ENCODE measurements at places on chromosomes 5 and 9.

GRCh38 chr5:8184455-8185063 is 315.6 kb downstream of the MTRR start:
- no peak for DNase-seq

GRCh38 chr9:134751622-134752021 is 110.0 kb downstream of the COL5A1 start:
- peak; percentile 94 for DNase-seq

DNA sequence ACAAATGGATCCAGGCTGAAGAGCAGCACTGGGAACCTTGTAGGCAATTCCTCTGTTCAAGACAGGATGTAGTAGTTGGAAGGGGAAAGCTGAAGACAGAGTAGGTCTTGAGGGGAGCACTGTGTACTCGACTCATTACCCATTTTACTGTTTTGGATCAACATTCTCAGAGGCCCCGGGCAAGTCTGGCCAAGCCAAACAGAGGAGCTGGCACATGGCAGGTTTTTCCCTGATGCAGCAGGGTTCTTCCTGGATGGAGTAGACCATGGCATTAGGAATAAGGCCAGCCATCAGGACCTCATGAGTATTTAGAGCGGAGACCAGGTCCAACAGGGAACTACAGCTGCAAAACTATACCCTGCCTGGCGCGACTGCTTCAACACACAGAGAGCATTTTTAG is 4.4 kb downstream of the SVEP1 start:
- DNase-seq: no peak

DNA sequence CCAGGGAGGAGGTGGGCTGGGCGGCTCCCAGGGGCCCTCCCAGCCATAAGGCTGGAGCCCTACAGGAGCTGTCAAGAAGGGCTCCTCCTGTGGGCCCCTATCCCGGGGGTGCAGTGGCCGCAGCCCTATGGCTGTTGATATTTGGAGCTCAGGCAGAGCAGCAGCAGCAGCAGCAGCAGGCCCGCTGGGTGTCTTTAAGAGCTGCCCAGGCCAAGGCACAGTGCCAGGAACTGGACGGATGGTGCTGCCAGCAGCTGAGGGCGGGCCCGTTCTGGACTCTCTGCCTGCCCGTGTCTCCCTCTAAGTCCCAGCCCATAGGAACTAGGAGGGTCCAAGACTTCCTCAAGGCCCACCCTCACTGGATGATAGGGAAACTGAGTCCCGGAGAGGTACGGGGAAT is 3.6 kb downstream of the AK1 start:
- no peak for DNase-seq

GRCh38 chr9:38066197-38066913 is 2.7 kb downstream of the SHB start:
- no peak for DNase-seq

- no peak for DNase-seq
Measured at GRCh38 chr9:130345897-130346385, 80.4 kb downstream of the HMCN2 start.

- no peak for DNase-seq
Measured at GRCh38 chr5:97049175-97049574, 93.2 kb downstream of the LIX1 start.

GRCh38 chr5:107523029-107523680 is 147.6 kb downstream of the EFNA5 start:
- DNase-seq: no peak

DNA sequence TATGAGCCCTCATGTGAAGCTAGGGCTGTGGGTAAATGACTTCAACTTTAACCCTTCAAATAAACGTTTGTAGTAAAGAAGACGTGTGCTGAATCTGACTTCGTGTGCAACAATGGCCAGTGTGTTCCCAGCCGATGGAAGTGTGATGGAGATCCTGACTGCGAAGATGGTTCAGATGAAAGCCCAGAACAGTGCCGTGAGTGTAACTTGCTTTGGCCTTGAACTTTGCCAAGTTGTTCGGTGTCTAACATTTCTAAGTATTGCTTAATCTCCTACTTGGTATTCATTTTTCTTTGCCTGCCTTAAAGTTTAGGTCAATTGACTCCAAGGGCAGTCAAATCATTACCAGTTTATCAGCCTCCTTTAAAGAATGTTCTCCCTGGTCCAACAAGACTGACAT is 18.2 kb downstream of the VLDLR start:
- no peak for DNase-seq

DNA sequence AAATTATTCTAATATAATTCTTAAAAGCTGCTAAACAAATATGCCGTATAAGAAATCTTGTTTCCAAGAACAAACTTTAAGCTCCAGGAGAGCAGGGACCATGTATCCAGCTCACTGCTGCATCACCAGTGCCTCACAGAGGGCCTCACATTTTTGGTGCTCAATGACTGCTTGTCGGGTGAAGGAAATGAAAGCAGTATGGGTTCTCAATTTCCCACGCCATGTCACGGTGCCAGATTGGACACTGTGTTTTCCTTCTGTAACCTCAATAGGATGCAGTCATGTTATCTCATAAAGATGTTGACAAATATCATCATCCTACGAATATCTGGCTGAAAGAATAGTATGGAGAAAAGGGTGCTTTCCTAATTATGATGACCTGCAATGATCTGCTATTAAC is 64.7 kb downstream of the POU5F2 start:
- DNase-seq: no peak

GRCh38 chr5:144002876-144003275 is 167.6 kb downstream of the YIPF5 start:
- no peak for DNase-seq

DNA sequence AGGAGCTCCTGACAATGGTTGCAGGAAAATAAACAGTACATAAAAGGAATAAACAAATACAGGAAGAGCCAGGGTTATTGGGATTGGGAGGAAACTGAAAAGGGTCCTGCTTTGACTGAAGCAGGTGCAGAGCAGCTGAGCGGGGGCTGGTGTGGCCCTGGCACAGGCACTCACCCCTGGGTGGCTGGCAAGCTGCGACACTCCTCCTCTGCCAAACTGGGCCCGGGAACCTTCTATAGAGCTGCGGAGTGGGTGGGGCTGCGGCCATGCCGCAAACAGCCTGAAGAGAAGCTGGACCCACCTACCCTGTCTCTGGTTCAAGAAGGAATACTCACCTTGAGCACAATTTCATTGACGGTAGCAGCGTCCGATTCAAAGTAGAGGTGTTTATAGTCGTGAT is 182.5 kb downstream of the GAPVD1 start:
- no peak for DNase-seq

DNA sequence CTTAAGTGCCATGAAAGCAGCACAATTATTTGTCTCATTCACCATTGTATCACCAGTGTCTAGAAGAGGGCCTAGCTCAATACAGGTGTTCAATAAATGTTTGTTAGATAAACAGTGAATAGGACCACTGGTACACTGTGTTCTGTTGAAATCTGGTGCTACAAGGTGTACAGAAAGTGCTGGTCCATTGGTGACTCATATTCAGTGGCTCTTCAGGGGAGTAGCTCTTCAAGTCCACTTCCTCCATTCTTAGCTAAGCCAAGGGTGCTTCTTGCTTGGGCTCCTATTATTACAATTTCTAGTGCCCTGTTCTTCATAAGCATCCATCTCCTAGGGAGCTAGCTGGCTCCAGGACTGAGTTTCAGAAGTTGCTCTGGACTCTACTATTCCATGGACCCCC is 6.4 kb upstream of the FCHO2 start:
- no peak for DNase-seq

DNA sequence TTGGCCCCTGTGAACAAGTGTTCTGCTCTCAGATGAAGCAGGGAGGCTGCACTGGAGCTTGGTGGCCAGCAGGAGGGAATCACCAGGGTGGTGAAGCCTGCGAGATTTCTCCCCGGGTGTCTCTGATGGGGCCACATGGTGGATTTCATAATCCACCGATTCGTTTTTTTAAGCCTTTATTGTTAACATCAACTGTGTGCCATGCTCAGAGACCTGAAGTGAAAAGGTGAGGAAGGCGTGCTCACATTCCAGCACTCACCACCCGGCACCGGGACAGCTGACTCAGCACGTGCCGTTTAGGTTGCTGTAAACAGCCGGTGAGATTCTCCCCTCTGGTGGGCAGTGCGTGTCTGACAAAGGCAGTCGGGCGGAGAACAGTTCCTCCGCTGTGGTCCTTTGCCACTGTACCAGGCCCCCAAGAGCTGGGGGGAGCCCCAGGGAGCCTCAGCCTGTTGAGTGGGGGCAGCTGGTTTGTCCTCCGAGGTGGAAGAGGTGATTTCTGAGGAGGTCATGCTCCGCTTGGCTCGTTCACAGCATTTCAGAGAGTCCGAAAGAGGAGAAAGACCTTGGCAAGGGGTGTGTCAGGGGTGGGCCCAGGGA is 12.7 kb upstream of the AHRR start:
- no peak for DNase-seq

- DNase-seq: no peak
Measured at GRCh38 chr5:86977190-86977589, 290.5 kb upstream of the RASA1 start.

- peak; percentile 59 for DNase-seq
Measured at GRCh38 chr5:149809931-149810691, 80.0 kb downstream of the PPARGC1B start.

DNA sequence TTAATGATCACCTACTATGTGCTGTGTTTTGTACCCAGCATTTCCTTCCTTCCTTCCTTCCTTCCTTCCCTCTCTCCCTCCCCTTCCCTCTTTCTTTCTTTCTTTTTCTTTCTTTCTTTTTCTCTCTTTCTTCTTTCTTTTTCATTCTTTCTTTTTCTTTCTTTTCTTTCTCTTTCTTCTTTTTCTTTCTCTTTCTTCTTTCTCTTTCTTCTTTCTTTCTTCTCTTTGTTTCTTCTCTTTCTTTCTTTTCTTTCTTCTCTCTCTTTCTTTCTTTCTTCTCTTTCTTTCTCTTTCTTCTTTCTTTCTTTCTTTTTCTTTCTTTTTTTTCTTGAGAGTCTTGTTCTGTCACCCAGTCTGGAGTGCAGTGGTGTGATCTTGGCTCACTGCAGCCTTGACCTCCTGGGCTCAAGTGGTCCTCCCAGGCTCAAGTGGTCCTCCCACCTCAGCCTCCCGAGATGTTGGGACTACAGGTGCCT is 165.7 kb upstream of the MVB12B start:
- no peak for DNase-seq

DNA sequence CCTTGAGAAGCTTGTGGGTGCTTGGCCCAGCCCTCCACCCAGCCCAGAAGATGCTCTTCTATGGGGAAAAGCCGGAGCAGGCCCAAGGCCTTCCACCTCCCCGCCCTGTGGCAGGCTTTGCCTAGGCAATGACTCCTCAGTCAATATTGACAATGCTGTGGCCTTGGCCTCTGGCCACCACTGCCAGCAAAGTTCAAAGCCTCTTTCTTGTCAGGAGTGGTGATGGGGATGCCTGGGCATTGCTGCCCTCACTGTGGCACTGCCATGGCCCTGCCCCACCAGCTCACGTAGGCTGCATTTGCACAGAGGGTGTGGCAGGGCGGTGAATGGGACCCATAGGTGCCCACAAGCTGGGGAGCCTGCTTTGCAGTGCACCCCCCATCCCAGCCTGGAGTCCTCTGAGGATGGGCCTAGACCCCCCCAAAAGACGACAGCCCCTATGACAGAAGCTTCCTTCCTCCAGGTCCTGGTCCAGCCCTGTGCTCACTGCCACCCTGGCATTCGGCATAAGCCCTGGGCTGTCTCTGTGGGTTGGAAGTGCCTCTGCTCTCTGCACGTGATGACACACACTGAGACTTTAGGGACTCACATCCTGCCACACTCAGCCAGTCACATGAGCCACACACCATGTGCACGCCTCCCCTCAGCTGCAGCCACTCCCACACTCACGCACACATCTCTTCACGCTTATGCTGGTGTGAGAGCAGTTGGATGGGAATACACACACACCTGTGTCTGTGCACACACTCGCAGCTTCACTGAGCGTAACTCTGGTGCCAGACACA is 31.1 kb downstream of the MORN5 start:
- DNase-seq: no peak

DNA sequence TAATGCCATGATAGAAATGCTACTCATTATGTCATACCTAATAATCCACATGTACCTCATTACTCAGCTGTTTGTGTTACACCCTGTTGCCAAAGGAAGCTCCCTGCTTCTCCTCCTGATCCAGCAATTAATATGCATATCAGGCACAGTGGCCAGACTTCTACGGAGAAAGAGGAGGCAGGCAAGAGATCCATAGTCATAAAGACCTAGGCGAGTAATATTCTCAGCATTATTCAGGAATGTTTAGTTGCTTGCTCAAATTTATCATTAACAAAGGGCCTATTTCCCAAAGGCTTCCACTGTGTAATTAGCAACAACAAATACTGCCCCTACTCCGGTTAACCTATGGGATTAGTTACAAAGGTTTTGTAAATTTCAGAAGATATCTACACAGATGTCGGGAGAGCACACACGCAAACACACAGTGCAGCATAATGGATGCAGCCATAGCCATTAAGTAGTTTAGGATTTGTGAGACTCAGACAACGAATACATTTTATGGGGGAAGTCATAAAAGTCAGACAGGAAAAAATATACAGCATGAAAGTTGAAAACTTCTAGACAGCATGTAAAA is 192.6 kb downstream of the EFNA5 start:
- no peak for DNase-seq

Data from NCI-H1436 treated with DMSO at 0.1 percent for 48 hours (cell line).